ENCODE measurements at places on chromosomes 3 and 15. TPM values are rescaled to one million over a fixed set of nuclear protein-coding genes. Genes with fewer than 3 reads are reported as not detected.

Gene EOMES
- total RNA-seq = 0.42 TPM

Gene PCLAF
- 0.35 TPM for total RNA-seq

Gene MESP2
- 0.96 TPM for total RNA-seq

Gene HESX1
- not detected for total RNA-seq

Gene CKMT1B
- 2.2 TPM for total RNA-seq

Gene SYNPR
- total RNA-seq = not detected

Gene GCNT3
- total RNA-seq = 0.55 TPM

Gene CDHR4
- total RNA-seq = not detected

Gene ARRDC4
- 24.0 TPM for total RNA-seq

Gene GNB4
- total RNA-seq = 32.2 TPM

Gene CCDC39
- 0.64 TPM for total RNA-seq

Gene CADPS
- total RNA-seq = 0.45 TPM

Gene FANCD2OS
- not detected for total RNA-seq

Gene SUMF1
- total RNA-seq = 32.3 TPM

Gene ENTPD3
- total RNA-seq = 1.1 TPM
